ENCODE measurements at places on chromosomes 5 and 9.

DNA sequence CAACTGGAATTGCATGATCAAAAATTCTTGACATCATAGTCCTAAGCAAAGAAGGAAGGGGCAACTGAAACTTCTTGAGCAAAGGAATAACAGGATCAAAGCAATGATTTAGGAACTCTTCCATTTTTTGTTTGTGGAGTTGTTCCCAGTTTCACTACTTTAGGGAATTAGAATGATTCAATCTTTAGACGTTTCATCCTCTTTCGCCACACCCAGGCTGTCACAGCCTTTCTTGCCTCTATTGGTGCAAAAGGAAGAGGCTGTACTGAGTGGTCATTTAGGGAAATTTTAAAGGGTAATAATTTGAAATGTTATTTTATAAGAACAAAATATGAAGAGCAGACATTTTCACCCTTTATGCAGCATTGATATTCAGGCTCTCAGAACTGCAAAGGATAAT lies 1026.0 kb upstream of the ARRDC3 start:
- DNase-seq: no peak

GRCh38 chr9:12185856-12186255 lies 507.3 kb upstream of the TYRP1 start:
- no peak for DNase-seq

DNA sequence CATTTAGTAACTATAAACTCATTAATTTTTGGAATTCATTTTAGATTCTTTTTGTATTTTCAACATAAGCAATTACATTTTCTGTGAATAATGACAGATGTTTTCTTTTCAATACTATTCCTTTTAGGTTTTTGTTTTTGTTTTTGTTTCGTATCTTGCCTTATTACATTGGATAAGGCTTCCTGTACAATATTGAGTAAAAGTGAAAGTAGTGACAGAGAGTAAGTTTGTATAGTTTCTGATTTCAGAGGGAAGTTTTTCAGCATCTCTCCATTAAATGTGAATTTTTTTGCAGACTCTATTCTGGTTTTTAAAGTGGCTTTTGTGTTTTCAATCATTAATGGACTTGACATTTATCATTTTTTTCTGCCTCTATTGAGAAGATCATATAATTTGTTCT lies 12.8 kb upstream of the CAMK4 start:
- no peak for DNase-seq

- DNase-seq: no peak
Measured at GRCh38 chr5:43634621-43635020, 31.6 kb downstream of the NNT start.

DNA sequence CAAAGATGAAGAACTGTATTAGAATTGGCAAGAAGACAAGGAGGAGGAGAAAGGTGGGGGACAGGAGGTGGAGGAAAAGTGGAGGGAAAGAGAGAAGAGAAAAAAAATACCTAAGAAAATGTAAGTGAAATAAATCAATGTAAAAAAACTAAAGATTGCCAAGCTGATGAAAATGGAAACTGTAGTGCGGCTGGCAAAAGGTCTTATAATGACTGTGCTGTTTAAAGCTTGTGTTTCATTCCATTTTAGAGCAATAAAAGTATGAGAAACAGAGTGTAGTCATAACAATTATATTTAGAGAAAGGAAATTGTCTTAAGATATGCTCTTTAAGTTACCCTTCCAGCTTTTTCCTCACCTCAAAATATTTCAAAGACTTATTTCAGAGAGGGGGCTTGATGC lies 670.5 kb upstream of the SEMA6A start:
- DNase-seq: no peak

- DNase-seq: no peak
Measured at GRCh38 chr9:14452539-14452938, 138.6 kb upstream of the NFIB start.

GRCh38 chr5:146283344-146283761 lies 55.3 kb upstream of the POU4F3 start:
- no peak for DNase-seq

DNA sequence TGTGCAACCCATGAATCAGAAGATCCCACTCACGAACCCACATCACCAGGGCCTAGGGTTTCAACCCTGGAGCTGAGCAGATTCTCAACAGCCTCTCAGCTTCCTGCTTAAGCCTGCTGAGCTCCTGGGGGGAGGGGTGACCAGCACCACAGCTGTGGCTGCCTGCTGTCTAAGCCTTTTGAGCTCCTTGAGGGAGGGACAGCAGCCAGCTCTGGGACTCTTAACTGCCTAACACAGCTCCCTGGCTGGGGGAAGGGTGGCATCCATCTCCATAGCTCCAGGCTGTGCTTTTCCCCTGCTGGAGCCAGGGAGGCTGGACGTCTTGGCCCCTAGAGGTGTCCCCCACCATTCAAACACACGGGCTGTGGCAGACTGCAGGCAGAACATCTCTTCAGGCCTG lies 250.3 kb downstream of the DMAC1 start:
- no peak for DNase-seq

- no peak for DNase-seq
Measured at GRCh38 chr5:72140711-72141110, 33.4 kb downstream of the MAP1B start.

DNA sequence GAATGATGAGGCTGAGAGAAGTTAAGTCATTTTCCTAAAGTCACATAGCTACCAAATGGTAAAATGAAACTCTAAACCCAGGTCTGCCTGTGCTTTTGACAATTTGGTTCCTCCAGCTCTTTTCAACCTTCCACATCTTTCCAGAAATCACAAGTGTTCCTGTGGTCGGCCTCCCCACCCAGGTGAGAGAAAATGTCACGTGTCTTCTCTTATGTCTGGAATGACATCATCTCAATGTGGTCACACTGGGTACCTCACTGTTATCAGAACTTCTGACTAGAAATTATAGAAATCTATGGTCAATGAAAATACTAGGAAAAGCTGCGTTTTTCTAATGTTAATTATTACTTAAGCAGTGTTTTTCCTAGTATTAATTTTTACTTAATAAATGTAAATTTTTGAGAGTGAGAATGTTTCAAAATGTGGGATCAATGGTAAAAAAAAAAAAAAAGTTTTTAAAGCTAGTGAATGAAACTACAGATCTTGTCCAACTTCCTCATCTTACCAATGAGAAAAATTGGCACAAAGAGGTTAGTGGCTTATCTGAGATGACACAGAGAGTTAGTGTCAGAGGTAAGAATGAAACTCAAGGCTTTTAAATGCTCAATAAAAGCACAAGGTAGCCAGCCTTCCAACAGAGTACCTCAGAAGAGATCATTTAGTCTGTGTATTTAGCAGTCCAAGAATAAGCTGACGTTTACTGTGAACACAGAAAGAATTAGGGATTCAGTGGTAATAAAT lies 228.7 kb upstream of the NR4A3 start:
- DNase-seq: no peak

DNA sequence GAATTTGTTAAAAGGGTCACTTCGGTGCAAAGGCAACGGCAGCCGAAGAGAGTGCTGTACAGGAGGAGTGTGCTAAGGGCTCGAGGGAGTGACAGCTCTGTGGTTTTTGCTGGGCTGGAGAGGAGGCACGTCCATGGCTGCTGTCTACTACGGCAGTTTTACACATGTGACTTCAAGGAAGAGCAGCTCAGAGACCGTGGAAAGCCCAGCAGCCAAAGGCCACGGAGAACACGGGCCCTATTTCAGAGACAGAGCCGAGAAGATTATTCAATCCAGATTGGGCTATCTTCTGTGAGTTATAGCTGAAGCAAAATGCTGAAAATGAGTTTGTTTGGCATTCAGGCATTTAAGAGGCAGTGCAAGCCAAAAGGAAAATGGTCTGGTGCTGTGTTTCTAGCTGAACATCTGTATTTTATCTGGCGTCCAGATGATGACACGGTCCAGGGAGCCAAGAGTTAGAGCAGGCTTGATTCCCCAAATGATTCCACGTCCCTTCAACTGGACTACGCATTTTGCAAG lies 96.4 kb downstream of the RFK start:
- DNase-seq: no peak

DNA sequence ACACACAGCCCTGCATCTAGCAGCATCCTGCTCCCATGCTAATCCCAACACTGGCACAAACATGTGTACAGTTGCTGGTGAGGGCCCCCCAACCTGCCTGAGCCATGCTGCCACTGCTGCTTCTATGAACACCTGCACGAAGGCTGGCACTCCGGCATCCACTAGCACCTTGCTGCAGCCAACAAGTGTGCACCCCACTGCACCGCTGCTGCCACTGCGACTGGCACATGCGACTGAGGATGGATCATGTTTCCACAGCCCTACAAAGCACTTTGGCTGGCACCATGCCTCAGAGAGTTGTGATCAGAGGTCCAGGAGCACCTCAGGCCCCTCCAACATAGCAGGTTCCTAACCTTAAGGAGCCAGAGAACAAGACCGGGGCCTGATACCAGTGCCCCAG lies 7.8 kb upstream of the PDCD1LG2 start:
- DNase-seq: no peak

DNA sequence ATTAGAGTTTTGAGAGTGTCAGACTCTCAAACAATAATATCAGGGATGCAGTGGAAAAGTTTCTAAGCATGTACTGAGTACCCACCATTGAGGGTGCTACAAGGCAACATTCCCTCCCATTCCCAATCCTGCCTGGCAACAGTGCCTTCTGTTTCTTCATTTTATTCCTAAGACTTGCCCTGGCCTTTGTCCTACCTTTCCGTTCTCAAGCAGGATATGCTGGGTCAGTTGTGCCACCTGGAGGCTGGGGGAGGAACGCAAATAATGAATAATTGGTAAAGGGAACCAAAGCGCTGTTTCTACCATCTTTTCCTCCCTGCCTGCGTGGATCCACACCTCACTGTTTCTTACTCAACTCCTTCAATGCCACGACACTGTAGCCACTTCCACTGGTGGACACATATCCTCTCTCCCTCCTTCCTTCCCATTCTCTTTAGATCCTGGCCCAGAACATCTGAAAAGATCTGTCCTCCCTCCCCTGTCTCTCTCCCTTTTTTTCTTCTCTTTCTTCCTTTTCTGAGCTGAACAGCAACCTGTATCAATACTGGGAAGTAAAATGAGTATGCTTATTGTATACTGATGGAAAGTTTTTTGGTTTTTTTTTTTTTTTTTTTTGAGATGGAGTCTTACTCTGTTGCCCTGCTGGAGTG lies 149.5 kb downstream of the C9orf152 start:
- peak; percentile 49 for DNase-seq

- DNase-seq: no peak
Measured at GRCh38 chr9:22992780-22993179, 546.2 kb downstream of the DMRTA1 start.

GRCh38 chr5:57033103-57033502 lies 81.2 kb upstream of the MIER3 start:
- no peak for DNase-seq

DNA sequence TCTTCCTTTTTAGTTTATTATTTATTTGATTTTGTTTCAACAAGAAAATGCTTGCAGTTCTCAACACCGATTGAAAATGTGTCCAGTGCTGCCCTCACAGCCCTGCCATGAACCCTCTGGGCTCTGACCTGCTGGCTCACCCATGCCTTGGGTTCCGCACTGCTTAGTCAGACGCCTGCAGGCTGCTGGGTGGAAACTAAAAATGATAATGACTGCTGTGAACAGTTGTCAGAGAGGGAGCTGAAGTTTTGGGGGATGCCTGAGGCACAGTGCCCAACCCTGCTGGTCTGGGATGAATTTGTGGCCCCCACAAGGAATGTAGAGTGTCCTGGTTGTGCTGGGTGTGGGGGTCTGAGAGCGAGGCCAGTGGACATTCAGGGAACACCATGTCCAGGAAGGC lies 22.2 kb upstream of the CFAP157 start:
- DNase-seq: no peak

DNA sequence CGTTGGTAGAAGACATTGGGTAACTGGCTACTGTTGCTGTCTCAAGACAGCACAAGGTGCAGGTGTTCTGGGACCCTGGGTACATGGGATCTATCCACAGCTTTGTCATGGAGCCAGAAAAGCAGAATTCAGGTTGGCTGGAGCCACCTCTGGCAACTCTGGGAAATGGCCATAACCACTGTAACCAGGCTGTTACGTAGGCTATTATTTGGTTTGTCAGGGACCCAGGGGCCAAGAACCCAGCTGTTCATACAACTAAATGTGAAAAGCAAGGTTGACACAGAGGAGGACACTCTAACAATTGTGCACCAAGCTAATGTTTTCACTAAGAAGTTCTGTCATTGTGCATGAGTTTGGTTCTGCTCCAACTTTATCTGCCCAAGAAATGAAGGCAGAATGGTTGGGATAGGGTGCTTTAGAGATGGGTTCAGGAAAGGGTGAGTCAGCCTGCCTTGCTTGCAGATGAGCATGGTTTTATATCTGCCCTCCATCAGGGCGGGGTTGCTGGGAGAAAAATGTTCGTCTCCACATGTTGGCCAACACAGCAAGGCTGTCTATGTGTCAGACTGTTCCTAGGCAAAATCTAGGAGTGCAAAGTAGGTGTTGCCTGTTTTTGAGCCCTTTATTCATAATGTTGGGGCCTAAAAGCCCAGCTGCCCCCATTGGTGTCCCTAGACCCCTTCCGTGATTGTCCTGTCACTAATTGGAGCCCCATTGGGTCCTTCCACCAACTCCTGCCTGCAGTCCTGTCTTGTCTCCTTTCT lies 131.3 kb upstream of the DAP start:
- no peak for DNase-seq

- DNase-seq: no peak
Measured at GRCh38 chr5:180910735-180911134, 11.8 kb downstream of the BTNL8 start.

DNA sequence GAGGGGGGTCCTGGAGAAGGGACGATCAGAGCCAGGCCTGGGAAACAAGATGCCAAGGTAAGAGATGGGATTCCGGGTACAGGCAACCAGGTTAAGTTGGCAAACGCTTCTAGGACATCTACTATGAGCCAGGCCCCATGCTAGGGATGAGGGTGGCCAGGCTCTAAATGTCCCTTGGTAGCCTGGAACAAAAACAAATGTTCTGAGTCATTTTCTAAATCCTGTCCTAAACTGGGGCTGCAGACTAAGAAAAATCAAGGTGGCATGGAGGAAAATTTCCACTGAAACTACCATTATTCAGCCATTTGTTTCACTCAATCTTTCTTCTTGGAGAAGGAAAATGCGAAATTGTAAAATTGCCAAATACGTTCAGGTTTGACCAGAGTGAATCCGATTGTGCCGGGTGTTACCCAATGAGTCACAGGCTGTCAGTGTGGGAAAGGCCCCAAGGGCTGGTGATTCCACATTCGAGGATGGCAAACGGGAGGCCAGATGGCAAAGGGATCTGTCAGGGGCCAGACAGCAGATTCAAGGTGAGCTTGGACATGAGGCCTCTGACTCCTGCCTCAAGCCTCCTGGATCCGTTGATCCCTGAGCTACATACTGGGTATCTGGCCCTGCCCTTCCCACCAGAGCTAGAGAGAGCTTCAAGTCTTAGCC lies 57.6 kb downstream of the PAX5 start:
- DNase-seq: no peak

- DNase-seq: no peak
Measured at GRCh38 chr9:87711857-87712800, 13.8 kb upstream of the CTSL start.

- no peak for DNase-seq
Measured at GRCh38 chr5:159951387-159951786, 35.1 kb downstream of the ADRA1B start.

GRCh38 chr5:154732212-154732611 lies 23.0 kb upstream of the LARP1 start:
- no peak for DNase-seq

- DNase-seq: peak; percentile 58
Measured at GRCh38 chr5:176810081-176810597, at the start of gene UNC5A. Gene UNC5A (plus strand): TSS chr5:176810559. CDS start chr5:176810751, 192 bp downstream.

Measured in NCI-H1092 (cell line).